Left ventricle myocardium superior (tissue), 1 donor: ENCODE measurements at places on chromosomes 13 and 19.

- no peak for DNase-seq
Observed at GRCh38 chr19:29386970-29387369, 138.8 kb upstream of the VSTM2B start.

GRCh38 chr13:42022336-42022735 is 26.1 kb upstream of the DGKH start:
- no peak for DNase-seq

DNA sequence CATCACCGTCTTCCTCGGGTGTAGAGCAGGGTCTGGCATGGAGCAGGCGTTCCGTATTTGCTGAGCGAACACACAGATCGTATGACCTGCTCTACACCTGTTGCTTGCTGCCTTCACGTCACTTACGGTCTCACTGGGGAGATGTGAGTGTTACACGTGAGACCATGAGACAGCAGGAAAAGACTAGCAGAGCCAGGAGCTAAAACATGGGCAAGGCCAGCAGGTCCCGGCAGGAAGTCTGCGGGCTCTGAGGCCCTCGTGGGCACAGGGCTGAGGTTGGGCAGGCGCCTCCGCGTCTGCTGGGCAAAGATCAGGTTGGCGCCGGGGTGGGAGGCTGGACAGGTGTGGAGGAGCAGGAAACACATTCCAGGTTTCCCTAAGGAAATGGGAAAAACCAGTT is 19.7 kb upstream of the GTF3A start:
- no peak for DNase-seq

GRCh38 chr13:70874636-70875035 is 766.4 kb upstream of the KLHL1 start:
- no peak for DNase-seq

GRCh38 chr13:64274481-64275217 is 2859.0 kb upstream of the PCDH20 start:
- no peak for DNase-seq

DNA sequence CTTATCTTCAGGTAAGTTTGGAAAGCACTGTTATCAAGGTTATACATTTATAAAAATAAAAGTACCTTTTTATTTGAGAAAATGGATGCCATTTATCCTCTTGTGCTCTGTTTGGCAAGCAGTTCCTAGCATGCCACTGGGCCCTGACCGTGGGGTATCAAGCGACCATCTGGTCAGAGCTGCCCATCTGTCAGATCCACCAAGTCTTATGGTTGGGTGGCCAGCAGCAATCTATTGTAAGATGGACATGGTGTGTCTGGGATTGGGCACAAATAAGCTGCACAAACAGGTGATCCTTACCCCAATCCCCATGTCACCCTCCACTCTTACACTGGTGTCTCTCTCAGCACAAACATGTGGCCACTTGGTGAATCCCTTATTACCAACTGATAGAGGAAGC is 178.5 kb downstream of the DLEU7 start:
- no peak for DNase-seq

- peak; percentile 83 for DNase-seq
Observed at GRCh38 chr19:6750062-6750461, 10.6 kb downstream of the TRIP10 start.

- no peak for DNase-seq
Observed at GRCh38 chr13:83919775-83920174, 37.5 kb upstream of the SLITRK1 start.

DNA sequence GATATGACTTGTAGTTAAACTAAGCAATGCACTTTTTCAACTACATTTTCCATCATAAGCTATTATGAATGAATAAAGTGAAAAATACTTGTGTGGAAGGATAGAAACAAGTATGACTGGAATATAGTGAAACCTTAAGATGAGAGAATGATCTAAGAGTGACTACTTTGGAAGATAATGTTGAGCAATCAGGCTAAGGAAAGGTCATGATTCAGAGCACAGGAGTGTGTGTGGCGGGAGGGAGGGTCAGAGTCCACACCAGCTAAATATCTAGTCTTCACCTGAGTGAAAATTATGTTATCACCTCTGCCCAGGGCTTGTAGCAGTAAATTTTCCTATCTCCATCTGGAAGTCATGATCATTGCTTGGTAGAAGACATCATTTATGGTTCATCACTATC is 833.4 kb upstream of the ATXN8OS start:
- no peak for DNase-seq

GRCh38 chr13:36431204-36432105 is 840 bp upstream of the CCNA1 start:
- peak; percentile 38 for DNase-seq

DNA sequence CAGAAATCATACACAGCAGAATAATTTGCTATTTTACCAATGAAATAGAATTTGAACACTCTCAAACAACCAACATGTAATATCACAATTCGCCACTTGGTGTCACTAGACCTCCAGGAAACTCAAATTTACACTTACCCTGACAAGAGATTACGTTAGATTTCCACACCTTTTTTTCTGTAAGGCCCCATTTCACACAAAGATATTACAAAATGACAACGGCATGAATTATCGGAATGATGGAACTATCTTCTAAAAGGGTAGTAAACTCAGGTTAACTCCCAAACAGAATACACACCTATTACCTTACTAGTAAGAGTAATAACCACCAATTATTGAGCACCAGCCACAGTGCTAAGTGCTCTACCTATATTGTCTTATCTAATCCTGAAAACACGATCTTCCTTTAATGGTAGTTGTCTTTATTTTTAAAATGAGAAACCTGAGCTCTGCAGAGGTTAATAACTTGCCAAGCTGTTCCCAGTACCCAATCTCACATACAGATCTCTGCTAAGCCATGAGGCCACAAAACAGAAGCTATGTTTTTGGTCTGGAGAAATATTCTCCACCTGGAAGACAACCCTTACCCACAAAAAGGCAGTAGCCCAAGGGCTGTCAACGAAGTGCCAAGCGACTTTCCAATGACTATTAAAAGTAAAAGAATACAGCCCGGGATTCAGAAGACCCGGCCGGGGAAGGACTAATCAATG is 152.4 kb downstream of the DCLK1 start:
- DNase-seq: no peak

- no peak for DNase-seq
Observed at GRCh38 chr13:99610702-99611289, 109.5 kb downstream of the TM9SF2 start.

GRCh38 chr13:46983881-46984280 is 87.0 kb upstream of the HTR2A start:
- DNase-seq: no peak

- DNase-seq: no peak
Observed at GRCh38 chr19:48186015-48186414, 15.5 kb downstream of the ZSWIM9 start.

DNA sequence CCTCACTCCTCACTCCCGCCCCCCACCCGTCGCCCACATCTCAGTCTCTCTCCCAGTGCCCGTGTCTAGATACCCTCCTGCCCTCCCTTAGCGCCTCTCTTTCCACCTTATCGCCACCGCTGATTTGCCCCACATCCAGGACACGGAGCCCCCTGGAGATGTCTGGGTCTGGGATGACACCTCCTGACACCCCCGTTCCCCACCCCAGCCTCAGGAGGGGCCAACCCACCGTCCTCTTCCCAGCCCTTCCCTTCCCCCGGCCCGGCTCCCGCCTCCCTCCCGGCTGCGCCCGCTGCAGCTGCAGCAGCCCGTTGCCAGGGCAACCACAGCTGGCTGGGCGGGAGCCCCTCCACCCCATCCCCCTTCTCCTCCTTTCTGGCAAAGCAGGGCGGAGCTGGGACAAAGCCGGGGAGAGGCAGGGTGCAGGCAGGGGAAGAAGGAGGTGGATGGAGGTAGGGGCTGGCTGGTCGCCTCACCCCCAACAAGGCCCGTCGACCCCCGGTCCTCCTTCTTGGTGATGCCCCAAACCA is 13.5 kb downstream of the DPF1 start:
- peak; percentile 80 for DNase-seq

DNA sequence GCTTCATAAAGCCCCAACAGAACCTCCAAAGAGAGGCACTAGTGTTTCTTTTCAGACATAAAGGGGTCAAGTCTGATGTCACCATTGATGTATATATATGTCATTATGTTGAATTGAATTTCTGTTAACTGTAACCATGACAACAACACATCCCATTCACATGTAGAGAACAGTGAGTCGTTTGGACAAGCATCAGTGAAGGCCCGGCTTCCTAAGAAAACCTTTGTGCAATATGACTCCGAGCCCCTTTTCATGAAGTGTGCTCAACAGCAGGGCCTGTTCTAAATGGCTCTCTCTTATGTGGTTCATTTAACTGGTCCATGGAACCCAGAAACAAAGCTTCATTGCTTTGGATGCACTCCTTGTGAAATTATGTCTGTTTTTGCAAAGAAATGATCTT is 67.2 kb upstream of the UBL3 start:
- no peak for DNase-seq

DNA sequence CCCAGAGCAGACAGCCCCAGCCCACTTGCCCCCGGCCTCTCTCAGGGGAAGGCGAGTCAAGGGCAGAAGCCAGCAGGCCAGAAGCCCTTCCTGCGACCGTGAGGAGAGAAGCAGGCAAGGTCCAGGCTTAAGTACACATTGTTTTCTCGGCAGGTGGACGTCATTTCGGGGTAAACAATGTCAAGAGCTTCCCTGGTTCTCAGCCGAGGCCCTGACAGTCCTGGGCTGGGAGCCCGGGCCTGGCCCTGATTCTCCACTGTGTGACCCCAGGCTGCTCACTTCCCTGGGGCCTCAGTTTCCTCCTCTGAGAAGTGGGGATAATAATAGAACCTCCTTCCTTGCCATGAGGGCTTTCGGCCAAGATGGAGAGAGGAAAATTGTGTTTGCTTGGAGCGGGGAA is 19.4 kb downstream of the PLVAP start:
- no peak for DNase-seq

- DNase-seq: no peak
Observed at GRCh38 chr19:8831832-8832131, 322 bp downstream of the ZNF558 start.

DNA sequence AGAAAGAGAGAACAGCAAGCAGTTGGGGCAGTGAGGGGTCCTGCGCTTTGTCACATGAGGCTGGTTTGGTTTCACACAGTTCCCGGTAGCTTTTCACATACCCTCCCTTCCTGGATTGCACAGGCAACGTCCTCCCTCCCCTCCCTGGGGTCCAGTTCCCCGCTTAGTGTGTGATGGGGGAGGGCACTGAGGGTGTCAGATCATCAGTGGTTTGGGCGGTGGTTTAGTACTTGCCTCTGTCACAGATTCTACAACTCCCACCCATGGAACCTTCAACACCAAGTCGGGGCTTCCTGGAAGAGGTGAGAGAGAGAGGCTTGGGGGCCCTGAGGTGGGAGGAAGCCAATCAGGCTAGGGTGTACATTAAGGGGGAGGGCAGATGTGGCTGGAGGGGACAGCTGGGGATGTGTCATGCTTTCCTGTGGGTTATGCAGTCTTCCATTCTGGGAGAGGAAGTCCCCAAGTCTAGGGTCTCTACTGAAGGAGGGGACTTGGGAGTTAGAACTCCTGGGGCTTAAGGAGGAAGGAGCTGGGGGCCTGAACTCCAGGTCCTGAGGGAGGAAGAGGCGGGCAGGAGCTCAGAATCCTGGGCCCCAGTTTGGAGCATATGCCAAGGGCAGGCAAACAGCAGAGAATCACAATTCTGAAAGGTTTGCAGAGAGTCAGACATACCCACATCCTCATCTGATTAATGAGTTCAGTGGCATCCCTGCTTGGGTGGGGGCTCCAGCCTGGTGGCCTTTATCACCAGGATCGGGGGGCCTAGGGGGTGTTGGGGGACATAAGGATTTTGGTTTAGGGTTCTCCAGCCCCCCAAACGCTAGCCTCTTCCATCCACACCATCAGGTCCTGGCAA is at the start of gene NKG7:
NKG7 (minus strand) TSS at position 6 of the 856 bp plus-strand sequence. CDS start 119 bp downstream, outside the sequence.
- DNase-seq: no peak

DNA sequence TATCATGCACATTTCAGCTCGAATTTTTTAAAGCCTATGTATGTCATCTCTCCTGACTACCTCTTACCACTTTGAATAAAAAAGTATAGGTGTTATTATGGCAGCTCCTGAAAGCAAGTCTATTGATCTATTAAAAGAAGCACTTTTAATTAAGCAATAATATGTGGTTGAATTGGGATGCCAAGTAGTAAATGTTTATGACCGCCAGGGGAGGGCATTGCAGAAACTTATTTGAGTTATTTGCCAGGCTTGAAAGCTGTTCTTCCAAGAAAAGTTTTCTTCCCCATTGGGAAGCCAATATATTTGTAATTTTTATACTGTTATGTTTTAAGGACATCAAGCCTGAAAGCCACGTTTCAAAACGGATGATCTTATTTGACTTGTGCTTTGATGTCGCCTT is 88.1 kb upstream of the SOX21 start:
- DNase-seq: no peak

GRCh38 chr13:51122868-51123566 is 11.9 kb upstream of the C13orf42 start:
- DNase-seq: no peak

DNA sequence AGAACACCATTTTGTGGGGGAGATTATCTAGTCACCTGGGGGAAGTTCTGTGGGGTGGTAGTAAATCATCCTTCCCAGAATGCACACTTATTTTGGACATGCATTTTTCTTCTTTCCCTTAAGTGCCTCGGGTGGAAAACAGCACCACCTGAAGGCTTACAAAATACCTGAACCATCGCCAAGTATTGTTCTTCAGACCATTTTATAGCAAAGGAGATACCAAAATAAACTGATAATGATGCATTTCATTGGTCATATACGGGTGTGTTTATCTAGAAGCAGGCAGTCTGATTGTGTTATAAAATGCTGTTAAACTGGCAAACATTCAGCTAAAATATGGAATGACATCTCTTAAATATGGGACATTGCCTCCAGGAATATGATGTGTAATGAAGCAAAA is 1034.7 kb downstream of the SLITRK1 start:
- no peak for DNase-seq

GRCh38 chr13:62130062-62130970 is 714.7 kb upstream of the PCDH20 start:
- DNase-seq: no peak

DNA sequence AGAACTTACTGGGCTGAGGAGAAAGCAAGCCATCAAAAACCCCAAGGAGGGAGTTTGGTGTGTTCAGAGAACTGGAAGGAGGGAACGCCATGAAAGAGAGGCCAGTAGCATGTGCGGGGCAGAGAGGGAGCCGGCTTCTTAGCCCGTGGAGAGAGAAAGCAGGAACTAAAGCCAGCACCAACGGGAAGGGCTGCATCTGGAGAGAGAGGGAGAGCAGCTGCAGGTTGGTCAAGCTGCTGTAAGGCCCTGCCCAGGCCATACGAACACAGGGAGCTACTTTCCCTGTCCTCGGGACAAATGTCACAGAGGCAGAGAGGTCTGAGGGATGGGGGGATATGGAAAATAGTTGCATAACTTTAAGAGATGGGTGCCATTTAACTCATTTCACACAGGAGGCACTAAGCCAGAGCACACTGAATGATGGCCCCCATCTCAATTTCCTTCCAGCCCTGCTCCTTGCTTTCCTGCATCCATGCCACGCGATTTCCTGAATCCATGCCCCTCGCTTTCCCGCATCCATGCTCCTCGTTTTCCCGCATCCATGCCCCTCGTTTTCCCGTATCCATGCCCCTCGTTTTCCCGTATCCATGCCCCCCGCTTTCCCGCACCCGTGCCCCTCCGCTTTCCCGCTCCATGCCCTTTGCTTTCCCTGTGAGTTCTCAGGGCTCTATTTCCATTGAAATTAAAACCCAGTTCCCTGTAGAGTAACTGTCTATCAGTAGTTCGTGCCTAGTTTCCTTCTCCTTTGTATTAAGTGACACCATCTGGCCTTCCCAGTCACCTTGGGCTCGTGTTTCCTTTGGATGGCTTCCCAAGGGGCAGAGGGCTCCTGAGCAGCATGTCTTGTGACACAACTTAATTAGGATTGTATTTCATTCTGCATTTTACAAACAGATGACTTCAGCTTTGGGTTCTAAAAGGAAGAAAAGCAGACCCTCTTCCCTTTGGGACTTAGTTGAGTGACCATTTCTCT is 31.5 kb upstream of the TPT1 start:
- DNase-seq: no peak

- DNase-seq: no peak
Observed at GRCh38 chr19:45113628-45114027, 20.6 kb downstream of the PPP1R37 start.
